ENCODE measurements at places on chromosomes 7 and 10. TPM values are rescaled to one million over a fixed set of nuclear protein-coding genes. Genes with fewer than 3 reads are reported as not detected.

Gene ZNF92
- total RNA-seq, result 3.3 TPM

Gene ITGB8
- total RNA-seq, result 4.8 TPM

Gene ADRB1
- total RNA-seq, result 77.8 TPM

DNA sequence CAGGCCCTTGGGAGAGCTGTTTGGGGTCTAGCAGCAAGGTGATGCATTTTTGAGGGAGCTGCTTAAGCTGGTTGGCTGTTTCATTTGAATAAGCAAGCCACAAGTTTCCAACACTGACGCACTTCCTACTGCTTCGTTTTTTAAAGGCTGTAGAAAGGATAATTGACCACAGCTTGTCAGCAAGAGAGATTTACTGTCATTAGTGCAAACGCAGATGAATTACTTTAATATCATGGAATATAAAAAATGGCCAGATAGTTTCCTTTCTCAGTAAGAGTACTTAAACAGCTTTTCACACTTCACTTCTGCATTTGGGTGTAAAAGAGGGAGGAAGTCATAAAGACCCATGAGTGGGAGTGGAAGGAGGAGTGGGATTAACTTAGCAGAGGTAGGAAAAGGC lies 61.5 kb downstream of the FZD1 start:
- DNase-seq, result no peak

DNA sequence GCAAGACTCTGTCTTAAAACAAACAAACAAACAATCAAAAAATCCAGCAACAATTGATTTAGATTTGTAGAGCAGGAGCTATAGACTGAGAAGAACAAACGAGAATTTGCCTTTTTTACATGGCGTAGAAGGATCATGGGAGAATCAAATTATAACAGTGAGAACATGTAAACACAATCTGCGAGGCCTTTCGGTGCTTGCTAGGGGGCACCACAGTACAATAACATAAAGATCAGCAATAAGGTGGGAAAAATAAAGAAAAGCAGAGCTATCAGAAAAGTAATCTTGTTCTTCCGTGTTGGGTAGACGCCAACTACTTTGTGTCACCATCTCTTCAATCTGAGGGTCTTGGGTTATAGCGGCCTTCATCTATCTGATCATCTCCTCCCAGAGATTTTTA lies 82.2 kb downstream of the NOD1 start:
- DNase-seq, result no peak

DNA sequence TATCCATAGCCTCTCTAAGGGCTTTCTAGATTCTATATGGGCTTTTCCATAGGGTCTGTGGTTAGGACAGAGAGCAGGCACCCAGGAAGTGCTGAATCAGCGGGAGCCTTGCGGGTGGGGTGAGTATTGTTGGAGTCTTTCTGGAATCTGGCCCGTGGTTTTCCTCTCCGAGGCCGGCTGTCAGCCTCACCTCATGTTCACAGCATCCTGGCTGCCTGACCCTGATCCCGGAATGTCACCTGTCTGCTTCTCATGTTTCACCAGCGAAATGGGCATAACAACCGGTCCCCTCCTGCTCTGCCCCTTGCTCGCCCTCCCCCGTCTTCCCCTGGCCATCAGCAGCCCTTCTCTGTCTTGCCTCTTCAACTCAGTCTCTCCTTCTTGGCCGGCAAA lies 36.5 kb downstream of the DDIT4 start:
- DNase-seq, result peak; percentile 31

DNA sequence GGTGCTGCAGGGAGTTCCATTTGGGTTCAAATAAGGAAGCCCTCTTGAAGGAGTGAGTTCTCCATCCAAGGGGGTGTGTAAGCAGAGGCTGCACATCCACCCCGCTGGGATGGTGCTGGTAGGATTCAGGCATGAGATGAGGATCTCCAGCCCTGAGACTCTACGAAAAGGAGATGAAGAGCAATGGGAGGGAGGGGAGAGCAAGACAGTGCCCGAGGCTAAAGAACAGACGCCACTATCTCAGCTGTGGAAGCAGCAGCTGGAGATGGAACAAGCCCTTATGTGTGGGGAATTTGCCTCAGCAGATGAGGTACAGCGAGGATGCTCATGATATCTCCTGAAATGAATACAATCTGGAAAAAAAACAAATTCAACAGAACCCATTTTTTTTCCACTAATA lies 28.1 kb upstream of the MYL10 start:
- no peak for DNase-seq

DNA sequence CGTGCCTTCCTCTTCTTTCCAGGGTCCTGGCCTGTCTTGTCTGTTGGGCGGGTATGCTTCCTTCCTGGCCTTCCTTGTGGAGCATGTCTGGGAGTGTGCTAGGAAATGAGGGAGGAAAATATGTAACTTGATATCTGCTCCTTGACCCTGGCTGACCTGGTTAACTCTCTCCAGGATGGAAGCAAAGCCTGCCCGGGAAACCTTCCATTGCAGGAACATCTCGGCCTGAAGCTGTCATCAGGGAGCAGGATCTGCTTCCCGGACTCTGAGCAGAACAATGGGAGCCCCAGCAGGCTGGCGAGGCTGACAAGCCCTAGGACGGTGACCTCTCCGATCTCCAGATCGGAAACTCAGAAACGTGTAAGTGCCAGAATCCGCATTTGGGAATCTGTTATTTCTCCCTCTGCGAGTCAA lies 340.3 kb downstream of the FRMD4A start:
- peak; percentile 61 for DNase-seq

DNA sequence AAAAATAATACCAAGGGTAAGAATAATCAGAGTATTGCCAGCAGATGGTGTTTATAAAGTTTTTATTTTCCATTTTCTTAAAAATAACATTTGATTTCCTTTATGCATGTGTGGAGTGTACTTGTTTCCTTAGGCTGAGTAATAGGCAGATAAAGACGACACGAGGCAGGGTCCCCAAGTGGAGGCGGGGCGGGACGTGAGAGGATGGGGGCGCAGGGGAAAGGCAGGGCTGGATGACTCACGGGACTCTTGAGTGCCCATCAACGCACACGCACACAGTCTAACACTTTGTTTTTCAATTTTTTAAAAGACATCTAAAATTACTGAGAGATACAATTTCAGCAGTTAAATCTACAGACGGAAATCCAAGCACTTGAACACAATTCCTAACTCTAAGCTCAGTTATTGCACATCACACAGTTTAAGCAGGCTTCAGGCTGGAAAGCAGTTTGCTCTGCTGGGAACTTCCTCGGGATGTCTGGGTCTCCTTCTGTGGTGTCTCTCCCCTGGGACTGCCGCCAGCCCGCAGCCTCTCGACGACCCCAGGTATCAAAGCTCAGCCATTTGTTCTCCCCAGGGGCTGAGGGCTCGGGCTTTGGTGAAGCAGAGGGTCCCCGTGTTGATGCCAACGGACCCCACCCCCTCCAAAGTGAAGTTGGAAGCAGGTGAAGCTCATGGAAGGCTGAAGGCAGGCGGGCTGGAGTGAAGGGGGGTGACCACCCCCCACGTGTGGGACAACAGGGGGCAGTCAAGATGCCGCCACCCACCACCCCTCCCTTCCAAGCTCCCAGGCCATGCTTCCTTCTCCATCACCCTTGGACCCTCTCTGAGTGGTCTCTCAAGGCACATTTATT lies 29.1 kb downstream of the SPOCK2 start:
- DNase-seq, result no peak

DNA sequence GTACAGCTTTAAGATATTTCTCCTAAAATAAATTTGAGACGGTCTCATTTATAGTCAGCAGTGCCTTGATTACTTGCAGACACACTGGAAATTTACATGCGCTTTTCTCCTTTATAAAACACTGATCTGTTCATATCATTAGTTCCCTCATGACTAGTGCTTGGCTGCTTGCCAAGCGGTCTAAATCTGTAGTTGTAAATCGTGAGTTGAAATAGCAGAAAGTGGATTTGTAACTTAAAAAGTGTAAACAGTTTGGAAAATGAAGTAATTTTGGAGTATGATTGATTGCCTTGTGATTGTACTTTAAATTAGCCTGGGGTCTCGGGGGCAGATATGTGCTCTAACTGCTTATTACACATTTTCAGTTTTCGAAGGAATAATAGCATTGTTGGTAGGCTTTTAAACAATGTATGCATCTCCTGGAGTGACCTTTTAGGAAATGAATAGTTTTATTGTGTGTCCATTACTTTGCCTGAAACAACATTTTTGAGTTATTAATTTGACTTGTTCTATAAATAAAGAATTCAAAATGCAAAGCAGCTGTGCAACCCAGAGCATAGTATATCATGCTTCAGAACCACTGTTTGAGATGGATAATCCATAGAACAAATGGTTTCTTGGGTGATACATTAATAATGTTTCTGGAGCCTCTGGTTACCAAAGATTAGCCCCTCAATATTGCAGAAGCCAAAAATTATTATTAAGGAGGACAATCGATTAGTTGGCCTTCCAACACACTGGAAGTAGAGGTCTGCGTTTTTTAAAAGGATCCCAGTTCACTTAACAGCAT lies 73.3 kb downstream of the ARID5B start:
- DNase-seq, result peak; percentile 75

DNA sequence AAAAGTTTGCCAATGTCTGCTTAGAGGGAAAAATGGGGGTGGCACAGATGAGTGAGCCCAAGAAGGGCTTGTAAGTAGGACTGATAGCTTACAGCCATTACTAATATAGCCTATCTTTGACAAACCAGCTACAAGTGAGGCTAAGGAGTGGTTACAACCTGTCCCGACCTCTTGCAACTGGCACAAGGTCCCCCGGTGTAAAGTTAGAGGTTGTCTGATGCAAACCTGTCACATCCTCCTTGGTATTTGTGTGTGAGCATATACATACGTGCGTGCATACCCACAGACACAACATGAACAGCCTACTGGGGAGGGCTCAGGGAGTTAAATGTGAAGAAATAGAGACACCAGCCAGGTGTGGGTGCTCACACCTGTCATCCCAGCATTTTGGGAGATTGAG lies 14.6 kb downstream of the ADAP1 start:
- no peak for DNase-seq

DNA sequence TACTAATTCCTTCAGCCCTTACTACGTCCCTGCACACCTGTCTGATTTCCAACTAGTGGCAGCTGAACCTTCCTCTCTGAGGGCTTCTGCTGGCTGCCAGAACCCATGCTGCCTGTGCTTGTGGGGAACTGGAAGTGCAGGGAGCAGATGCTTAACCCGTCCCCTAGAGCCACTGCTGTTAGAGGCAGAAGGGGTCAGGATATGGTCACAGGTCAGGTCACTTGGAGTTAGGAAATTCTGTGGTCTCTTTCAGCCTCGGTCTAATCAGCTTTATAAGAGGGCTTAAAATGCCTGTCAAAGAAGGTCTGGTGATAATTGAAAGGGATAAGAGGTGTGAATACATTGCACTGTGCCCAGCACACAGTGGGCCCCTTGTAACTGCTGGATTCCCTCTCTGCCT lies 82.0 kb downstream of the PLPP4 start:
- no peak for DNase-seq

DNA sequence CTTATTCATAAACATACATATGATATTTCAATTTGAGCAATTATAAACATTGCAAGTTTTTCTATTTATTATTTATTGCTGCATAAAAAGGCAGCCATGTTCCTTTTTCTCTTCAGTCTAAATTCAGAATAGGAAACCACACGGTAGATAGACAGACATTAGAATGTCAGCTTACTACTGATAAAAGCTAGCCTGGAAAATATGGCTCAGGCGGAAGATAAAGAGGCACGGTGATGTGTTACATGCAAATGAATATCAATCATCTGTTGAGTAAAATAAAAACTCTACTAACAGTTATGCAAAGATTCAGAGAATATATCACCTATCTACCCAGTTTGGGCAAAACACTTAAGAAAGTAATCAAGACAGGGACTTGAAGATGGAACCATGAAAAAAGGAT lies 73.5 kb upstream of the PDSS1 start:
- no peak for DNase-seq

- peak; percentile 41 for DNase-seq
Measured at GRCh38 chr10:44261710-44262455, 123.0 kb downstream of the CXCL12 start.

DNA sequence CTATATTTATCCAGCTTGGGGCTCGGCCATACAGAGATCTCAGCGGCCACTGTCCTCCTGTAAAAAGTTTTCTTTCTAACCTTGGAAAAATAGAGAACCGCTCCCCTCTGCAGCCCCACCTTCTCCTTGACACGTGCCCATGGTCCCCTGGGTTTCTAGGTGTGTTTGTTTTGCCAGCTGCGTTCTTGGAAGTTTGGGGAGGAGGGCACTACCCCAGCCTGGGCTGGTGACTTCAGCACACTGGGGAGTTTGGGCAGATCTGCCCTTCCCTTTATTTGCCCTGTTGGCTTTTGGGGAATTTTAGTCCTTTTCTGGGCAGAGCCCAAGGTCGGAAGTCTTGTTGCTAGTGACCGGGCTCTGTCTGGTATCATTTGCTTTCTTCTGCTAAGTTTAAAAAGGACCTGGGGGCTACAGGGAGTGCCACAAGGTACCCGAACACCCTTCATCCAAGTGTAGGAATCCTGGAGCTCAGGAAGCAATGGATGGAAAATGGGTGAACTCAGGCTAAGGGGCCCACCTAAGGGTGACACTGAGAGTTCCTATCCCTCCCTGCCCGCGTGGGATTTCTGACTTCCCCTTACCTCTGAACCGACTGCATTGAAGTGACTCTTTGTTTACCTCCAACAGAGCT lies 1.7 kb downstream of the ADAMTS14 start:
- no peak for DNase-seq

Measured in left ventricle myocardium superior (tissue), 1 donor.